ENCODE measurements at places on chromosomes 7 and 10. TPM values are rescaled to one million over a fixed set of nuclear protein-coding genes. Genes with fewer than 3 reads are reported as not detected.

TMEM176B gene
- total RNA-seq: not detected

GRCh38 chr10:128629111-128630096, 503.2 kb upstream of the MKI67 start:
- H3K4me3 ChIP-seq: no peak overlapping the region
- no peak for DNase-seq
- no peaks in the 10 kb centered on the region for H3K4me1 ChIP-seq
- H3K36me3 ChIP-seq: no peaks in the 10 kb centered on the region
- H3K27ac ChIP-seq: no peak overlapping the region

DNA sequence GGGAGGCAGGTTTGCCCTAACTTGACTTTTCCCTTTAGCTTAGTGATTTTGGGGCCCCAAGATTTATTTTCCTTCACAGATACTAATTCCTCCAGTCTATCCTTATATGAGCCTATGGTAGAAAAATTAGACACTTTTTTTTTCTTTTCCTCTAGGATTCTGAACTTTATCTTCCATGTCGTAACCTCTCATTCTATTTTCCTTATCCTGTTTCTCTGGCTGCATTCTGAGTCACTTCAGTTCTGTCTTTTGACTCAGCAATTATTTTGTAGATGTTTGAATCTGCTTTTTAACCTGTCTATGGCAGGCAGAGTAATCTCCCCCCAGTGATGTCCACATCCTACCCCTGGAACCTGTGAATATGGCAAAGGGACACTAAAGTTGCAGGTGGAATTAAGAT, 7.1 kb upstream of the NOD1 start:
- H3K27me3 ChIP-seq: no peaks in the 10 kb centered on the region
- DNase-seq: no peak
- no peak overlapping the region for H3K27ac ChIP-seq
- no peak overlapping the region for H3K4me3 ChIP-seq

DNA sequence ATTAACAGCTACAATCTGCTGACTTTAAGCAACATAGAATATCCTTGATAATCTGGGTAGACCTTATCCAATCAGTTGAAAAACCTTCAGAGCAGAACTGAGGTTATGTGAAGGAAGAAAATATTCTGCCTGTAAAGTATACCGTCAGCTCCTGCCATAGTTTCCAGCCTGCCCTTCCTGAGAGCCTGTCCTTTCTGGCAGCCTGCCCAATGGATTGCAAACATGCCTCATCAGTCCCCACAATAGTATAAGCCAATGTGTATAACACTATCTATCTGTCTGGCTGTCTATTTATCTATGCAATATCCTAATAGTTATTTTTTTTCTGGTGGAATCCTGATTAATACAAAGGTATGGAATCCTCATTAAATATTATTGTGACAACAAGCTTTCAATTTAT, 489.2 kb upstream of the KCND2 start:
- no peaks in the 10 kb centered on the region for H3K27me3 ChIP-seq
- no peaks in the 10 kb centered on the region for H3K36me3 ChIP-seq
- no peak for DNase-seq
- H3K27ac ChIP-seq: no peak overlapping the region

GRCh38 chr7:101537205-101537604, 91.9 kb downstream of the MYL10 start:
- DNase-seq: no peak
- H3K4me3 ChIP-seq: no peak overlapping the region
- H3K27ac ChIP-seq: no peak overlapping the region
- no peaks in the 10 kb centered on the region for H3K4me1 ChIP-seq
- no peaks in the 10 kb centered on the region for H3K36me3 ChIP-seq

DNA sequence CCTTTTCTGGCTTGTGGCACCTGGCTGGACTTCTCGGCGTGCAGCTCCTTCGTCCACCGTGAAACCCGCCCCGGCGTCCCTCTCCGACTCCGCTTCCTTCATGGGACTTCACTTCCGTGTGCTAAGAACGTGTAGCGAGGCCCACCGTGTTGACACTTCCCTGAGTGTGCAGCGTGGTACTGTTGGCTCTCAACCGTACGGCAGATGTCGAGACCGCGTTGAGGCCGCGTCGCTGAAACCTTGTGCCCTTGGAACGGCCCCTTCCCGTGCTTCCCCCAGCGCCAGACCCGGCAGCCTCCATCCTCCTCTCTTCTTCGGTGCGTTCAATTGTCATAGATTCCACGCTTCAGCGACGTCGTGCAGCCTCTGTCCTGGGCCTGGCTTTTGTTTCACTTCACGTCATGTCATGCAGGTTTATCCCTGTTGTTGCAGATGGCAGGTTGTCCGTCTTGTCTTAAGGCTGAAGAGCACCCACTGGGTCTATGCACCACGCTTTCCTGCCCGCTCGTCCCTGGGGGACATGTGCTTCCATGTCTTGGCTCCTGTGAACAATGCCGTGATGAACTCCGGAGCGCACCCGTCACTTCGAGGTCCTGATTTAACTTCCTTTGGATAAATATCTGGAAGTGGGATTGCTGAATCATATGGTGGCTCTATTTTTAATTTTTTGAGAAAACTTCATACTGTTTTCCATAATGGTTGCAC, 465.3 kb downstream of the DNAJB6 start:
- no peak overlapping the region for H3K4me3 ChIP-seq
- H3K4me1 ChIP-seq: no peaks in the 10 kb centered on the region
- H3K27ac ChIP-seq: no peak overlapping the region
- DNase-seq: no peak
- no peaks in the 10 kb centered on the region for H3K36me3 ChIP-seq

DNA sequence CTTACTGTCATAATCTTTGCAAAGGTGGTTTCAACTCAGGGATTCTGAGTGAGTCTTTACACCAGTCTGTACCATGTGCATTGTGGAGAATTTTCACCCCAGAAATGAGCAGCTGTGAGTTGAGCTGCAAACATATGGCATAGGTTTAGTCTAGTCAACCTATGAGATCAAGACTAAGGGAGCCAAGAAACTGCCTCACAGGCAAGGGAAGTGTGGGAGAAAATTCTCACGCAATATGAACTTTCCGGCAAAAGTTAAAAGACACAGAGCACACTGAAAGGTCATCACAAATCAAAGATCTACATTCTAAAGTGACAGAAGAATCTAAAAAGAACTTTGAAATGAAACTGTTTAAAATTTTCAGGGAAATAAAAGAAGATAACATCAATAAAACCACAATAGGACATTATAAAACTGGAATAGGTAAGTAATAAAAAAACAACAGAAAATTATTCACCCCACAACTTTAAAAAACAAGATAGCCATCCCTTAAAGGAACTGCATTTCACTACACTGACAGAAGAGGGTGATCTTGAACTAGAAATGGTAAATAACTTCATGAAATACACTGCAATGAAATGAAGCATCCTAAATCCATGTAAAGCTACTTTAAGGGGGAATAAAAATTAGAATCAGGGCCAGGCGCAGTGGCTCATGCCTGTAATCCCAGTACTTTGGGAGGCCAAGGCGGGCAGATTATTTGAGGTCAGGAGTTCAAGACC, 63.5 kb downstream of the LGI1 start:
- no peak overlapping the region for H3K27ac ChIP-seq
- peaks cover 13% of the 10 kb centered on the region for H3K27me3 ChIP-seq
- DNase-seq: no peak
- no peaks in the 10 kb centered on the region for H3K36me3 ChIP-seq
- no peak overlapping the region for H3K4me3 ChIP-seq
- H3K4me1 ChIP-seq: no peaks in the 10 kb centered on the region

GRCh38 chr10:70684374-70684773, 12.1 kb downstream of the ADAMTS14 start:
- H3K4me3 ChIP-seq: no peak overlapping the region
- no peaks in the 10 kb centered on the region for H3K27me3 ChIP-seq
- no peak for DNase-seq
- H3K4me1 ChIP-seq: no peaks in the 10 kb centered on the region
- H3K36me3 ChIP-seq: no peaks in the 10 kb centered on the region
- H3K27ac ChIP-seq: no peak overlapping the region

- no peak overlapping the region for H3K4me3 ChIP-seq
- DNase-seq: no peak
- H3K27me3 ChIP-seq: no peaks in the 10 kb centered on the region
- H3K4me1 ChIP-seq: no peaks in the 10 kb centered on the region
- no peaks in the 10 kb centered on the region for H3K36me3 ChIP-seq
Measured at GRCh38 chr10:113479346-113480080, 73.3 kb upstream of the HABP2 start.

All from CD4-positive, alpha-beta T cell (primary cell).